ENCODE measurements at places on chromosomes 12 and 14.

DNA sequence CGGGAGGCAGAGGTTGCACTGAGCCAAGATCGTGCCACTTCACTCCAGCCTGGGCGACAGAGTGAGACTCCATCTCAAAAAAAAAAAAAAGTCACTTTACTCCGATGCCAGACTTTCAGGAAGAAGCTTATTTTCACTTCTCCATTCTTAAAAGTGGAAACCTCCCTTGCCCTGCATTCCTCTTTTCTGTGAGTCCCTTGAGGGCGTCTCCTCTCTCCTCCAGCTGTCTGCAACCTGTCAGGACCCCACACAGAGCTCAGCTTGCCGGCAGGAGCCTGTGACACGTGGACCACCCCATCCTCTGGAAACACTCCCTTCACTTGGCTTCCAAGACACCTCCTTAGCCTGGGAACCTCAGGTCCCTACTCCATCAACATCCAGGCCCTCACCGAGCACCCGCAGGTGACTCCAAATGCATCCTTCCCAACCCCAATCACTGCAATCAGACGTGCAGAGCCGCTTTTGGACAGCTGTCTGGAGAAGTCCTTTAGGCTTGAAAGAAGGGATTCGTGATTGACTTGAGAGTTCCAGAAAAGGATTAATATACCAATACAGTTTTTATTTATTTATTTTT is 34.3 kb downstream of the SLC15A4 start:
- DNase-seq = no peak

- no peak for DNase-seq
These were observed 3.8 kb upstream of the HOXC8 start for GRCh38 chr12:54004841-54005530.

DNA sequence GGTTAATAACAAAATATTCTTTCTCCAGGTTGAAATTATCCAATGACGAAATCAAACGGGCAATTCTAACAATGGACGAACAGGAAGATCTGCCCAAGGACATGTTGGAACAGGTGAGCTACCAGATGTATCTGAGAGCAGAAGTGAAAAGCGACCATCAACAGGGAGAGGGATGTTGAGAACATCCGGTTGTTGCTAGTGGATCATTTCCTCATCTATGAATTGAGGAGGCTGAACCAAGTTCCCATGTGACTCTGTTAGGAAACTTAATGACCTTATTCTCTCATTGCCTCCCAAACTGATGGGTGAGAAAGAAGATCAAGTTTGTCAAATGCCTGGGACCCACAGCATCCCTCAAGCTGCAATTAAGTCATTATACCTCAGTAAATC is 117.7 kb downstream of the GPR135 start:
- no peak for DNase-seq

DNA sequence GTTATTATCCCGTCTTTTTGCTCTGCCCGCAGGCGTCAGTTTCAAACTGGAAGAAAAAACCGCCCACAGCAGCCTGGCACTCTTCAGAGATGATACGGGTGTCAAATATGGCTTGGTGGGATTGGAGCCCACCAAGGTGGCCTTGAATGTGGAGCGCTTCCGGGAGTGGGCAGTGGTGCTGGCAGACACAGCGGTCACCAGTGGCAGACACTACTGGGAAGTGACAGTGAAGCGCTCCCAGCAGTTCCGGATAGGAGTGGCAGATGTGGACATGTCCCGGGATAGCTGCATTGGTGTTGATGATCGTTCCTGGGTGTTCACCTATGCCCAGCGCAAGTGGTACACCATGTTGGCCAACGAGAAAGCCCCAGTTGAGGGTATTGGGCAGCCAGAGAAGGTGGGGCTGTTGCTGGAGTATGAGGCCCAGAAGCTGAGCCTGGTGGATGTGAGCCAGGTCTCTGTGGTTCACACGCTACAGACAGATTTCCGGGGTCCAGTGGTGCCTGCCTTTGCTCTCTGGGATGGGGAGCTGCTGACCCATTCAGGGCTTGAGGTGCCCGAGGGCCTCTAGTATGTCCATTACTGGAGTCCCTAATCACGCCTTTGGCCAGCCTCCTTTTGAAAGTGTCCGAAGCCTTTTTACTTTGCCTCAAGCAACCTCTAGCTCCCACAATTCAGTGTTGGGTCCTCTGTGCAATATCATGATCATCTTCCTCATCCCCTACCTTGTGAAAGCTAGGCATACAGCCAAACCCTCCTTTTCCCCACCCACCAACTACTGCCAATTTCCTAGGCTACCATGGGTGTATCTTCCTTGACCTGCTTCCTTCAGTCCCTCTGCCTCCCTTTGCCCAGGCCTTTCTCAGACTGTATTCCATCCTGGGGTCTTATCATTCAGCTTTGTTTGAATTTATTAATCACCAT is 891 bp downstream of the SPRYD4 start:
- no peak for DNase-seq

Data from GM19239 (cell line).